A673 (cell line): ENCODE measurements at places on chromosomes 11 and 22. TPM values are rescaled to one million over a fixed set of nuclear protein-coding genes. Genes with fewer than 3 reads are reported as not detected.
A peak's percentile ranks its signal among the peaks of the same experiment; 100 is the strongest.

DNA sequence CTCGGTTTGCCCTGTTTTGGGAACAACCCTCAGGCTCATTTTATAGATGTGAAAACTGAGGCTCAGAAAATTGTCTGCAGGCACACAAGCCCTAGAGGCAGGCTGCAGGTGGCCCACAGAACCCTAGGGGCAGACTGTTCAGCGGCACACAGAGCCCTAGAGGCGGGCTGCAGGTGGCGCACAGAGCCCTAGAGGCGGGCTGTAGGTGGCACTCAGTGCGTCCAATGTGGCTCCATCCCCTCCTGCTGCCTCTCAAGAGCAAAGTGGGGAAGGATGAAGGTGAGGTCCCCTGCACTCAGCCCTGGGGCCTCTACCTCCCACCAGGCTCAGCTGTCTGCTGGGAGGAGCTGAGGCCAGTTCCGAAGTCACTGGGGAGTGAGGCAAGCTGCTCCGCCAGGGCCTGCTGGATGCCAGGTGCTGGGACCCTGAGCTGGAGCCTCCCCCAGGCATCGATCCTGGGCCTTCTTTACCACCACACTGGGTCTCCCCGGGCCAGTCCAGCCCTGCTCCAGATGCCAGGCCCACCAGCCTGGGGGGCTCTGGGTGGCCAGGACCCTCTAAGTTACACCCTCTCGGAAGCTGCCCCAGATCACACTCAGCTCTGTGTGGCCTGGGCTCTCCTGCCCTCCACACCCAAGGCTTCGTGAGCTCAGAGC lies 2.3 kb downstream of the ACY3 start:
- H3K27ac ChIP-seq, result no peak overlapping the region
- DNase-seq, result peak; percentile 52
- no peak overlapping the region for H3K4me3 ChIP-seq
- no peaks in the 10 kb centered on the region for H3K27me3 ChIP-seq
- peaks cover 19% of the 10 kb centered on the region for H3K4me1 ChIP-seq

DNA sequence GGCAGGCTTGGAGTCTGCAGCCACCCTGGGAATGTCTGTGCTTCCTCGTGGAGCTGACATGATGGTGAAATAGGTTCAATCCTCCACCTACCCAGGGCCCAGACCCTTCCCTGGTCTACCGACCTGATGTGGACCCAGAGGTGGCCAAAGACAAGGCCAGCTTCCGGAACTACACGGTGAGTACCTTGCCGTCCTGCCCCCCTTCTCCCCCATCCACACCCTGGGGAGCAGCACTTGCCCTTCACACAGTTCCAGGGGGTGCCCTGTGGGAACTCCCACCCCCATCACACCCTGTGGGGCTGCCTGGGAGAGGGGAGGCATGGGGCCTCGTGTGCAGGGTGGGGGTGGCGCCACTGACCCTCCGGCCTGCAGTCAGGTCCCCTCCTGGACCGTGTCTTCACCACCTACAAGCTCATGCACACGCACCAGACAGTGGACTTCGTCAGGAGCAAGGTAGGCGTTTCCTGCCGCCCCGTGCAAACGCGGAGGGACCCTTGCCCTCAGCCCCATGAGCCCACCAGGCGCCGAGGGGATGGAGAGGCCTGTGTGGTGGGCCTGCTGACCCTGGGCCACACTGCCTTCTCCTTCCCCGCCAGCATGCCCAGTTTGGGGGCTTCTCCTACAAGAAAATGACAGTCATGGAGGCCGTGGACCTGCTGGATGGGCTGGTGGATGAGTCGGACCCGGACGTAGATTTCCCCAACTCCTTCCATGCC lies 789 bp downstream of the MIOX start:
- no peak overlapping the region for H3K4me3 ChIP-seq
- DNase-seq, result no peak
- peaks cover 7% of the 10 kb centered on the region for H3K4me1 ChIP-seq
- H3K27ac ChIP-seq, result no peak overlapping the region

The MAPK1 gene
- total RNA-seq, result 136 and 139 TPM in 2 replicates

DNA sequence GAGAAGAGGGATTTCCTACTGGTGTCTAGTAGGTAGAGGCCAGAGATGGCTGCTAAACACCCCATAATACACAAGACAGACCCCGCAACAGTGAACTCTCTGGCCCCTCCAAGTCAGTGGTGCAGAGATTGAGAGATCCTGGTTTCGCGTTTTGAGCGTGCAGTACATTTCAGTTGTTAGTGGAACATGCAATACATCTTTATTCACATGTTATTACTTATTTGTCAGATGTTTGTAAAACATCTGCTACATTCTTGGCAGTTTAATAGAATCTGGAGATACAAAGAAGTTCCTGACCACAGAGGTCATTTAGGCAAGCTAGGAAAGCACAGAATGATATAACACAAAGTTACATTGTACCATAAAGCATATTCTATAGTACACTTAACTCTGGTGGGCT lies 41.5 kb downstream of the ST3GAL4 start:
- no peaks in the 10 kb centered on the region for H3K36me3 ChIP-seq
- H3K4me3 ChIP-seq, result no peak overlapping the region
- no peak for DNase-seq
- no peak overlapping the region for H3K27ac ChIP-seq

GRCh38 chr11:130945896-130946295 lies 29.6 kb upstream of the SNX19 start:
- H3K36me3 ChIP-seq, result no peaks in the 10 kb centered on the region
- no peak overlapping the region for H3K27ac ChIP-seq
- H3K4me1 ChIP-seq, result no peaks in the 10 kb centered on the region

- no peaks in the 10 kb centered on the region for H3K36me3 ChIP-seq
- no peak overlapping the region for H3K4me3 ChIP-seq
- no peak overlapping the region for H3K27ac ChIP-seq
- peaks cover 6% of the 10 kb centered on the region for H3K27me3 ChIP-seq
- no peak for DNase-seq
These were observed 19.4 kb upstream of the SPATA19 start for GRCh38 chr11:133864756-133865155.

- no peak overlapping the region for H3K4me3 ChIP-seq
- no peaks in the 10 kb centered on the region for H3K27me3 ChIP-seq
- no peaks in the 10 kb centered on the region for H3K36me3 ChIP-seq
- no peak overlapping the region for H3K27ac ChIP-seq
These were observed 57.6 kb downstream of the KCNC1 start for GRCh38 chr11:17792161-17792560.

DNA sequence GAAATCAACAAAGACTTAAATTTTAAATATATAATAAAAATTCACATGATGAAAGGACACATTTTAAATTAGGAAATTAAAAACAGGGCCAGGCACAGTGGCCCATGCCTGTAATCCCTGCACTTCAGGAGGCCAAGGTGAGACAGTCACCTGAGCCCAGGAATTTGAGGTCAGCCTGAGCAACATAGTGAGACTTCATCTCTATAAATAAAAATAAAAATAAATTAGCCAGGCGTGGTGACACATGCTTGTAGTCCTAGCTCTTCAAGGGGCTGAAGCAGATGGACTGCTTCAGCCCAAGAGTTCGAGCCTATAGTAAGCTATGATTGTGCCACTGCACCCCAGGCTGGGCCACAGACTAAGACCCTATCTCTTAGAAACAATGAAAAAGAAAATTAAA lies 29.3 kb downstream of the RRAS2 start:
- H3K36me3 ChIP-seq, result no peaks in the 10 kb centered on the region
- H3K27ac ChIP-seq, result no peak overlapping the region
- DNase-seq, result no peak
- peaks cover 16% of the 10 kb centered on the region for H3K4me1 ChIP-seq
- no peaks in the 10 kb centered on the region for H3K27me3 ChIP-seq

DNA sequence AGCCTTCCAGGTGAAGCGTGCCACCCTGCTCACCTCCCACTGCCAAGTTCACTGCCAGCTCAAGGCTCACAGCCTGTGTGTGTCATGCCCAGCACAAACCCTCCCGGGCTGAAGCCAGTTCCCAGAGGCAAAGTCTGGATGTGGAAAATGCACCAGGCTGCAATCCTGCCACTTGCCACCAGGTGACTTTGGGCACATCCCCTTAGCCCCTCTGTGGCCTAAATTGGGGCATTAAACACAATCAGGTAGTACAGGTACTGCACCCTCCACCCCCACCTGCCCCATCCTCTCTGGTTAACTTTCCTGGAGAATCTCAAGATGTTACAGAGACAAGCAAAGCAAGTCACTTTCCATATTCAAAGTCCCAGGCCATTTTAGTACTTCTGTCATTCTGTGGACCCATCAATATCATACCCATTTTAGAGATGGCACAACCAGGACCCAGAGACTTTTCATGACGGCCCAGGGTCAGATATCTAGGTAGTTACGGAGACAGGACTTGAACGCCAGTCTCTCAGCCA lies 1.8 kb upstream of the RASD2 start:
- peak; percentile 59 for DNase-seq
- no peaks in the 10 kb centered on the region for H3K27me3 ChIP-seq
- no peak overlapping the region for H3K4me3 ChIP-seq

GRCh38 chr11:83502041-83502440 lies 215.9 kb upstream of the CCDC90B start:
- peaks cover 49% of the 10 kb centered on the region for H3K4me1 ChIP-seq
- DNase-seq, result no peak
- H3K27ac ChIP-seq, result peak overlapping the region; percentile 38

The SOX6 gene
- 27.5 and 32.1 TPM in 2 replicates for total RNA-seq

GRCh38 chr11:87020764-87021365 lies 16.9 kb upstream of the TMEM135 start:
- H3K4me3 ChIP-seq, result no peak overlapping the region
- no peak overlapping the region for H3K27ac ChIP-seq
- no peaks in the 10 kb centered on the region for H3K27me3 ChIP-seq
- DNase-seq, result no peak

GRCh38 chr11:66624450-66624849 lies 8.0 kb downstream of the RBM14 start:
- no peak for DNase-seq
- no peaks in the 10 kb centered on the region for H3K27me3 ChIP-seq
- H3K4me3 ChIP-seq, result no peak overlapping the region
- H3K4me1 ChIP-seq, result peaks cover 13% of the 10 kb centered on the region

DNA sequence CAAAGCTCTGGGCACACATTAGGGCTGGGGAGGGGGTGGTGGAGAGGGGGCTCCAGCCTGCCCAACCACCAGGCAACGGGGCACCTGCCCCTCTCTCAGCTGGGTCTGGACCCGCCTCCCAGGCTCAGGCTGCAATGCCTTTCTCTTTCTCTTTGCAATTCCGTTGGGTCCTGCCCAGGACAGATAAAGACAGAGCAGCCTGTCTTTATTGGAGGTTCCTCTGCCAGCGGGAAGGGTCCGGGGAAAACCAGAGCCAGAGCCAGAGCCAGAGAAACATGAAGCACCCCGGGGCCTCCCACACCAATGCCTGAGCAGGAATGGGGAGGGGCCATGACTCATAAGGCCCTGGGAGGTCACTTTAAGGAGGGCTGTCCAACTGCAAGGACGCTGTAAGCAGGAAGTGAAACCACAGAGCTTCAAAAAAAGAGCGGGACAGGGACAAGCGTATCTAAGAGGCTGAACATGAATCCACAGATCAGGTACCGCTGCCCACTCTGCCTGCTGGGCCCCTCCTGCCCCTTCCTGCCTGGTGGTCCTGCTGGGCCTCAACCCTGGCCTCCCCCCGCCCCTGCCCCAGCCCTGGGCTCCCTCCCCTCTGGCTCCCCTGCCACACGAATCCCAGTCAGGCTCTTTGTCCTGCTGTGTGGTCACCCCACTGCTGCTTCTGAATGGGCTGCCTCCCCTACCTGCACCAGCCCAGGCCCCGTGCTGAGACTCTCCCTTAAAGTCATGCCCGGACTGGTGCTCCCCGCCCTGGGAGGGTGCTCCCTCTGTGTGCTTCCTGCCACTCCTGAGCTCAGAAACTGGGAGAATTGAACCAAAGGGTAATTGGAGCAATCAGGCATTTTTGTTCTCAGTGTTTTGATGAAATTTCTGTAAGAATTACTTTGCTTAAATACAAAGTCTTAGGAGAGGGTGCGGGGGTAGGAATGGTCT lies at the start of gene APOBEC3B:
APOBEC3B (plus strand) TSS at position 356 of the 936 bp plus-strand sequence; CDS start at position 463, 107 bp downstream.
- peak; percentile 81 for DNase-seq
- peak within 1 kb of the TSS; percentile 31 for H3K4me3 ChIP-seq

DNA sequence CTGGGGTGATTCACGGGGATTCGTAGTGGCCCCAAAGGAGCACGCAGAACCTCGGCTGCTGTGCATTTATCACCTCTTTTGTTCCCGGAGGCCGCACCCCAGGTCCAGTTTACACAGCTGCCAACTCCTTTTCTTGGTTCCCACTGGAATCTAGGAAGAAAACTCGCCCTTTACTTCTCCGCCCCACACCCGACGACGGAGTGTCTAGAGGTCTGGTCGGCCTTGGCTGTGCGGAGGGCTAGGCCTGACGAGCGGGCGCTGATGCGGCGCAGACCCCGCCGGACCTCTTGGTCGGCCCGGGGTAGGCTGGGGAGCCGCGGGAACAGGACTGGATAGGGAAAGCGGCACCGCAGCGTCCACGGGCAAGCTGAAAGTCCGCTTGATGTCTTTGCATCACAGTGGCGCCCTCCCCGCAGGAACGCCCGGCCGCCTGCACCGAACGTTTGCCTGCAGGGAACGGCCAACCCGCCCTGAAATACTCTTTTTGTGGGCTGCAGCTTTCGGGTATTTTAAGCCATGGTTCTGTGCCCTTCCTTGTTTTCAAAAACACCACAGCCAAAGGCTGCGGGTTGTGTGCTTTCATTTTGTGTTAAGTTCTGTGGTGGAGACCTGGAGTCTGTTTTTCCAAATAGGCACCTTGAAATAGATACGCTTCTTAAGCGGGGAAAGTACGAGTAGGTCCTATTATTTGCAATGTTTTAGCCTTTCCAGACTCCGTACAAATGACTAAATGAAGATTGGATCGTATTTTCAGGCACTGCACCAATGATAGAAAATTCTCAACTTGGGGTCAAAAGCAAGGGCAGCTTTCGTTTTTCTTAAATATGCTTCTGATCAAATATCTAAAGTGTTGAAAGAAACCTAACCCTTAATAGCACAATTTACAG lies 829 bp upstream of the ZBED5 start:
- H3K27ac ChIP-seq, result peak overlapping the region; percentile 92
- DNase-seq, result peak; percentile 60
- peaks cover 10% of the 10 kb centered on the region for H3K4me1 ChIP-seq
- peak overlapping the region; percentile 83 for H3K4me3 ChIP-seq
- H3K36me3 ChIP-seq, result peaks cover 22% of the 10 kb centered on the region

- H3K27ac ChIP-seq, result no peak overlapping the region
- no peak overlapping the region for H3K4me3 ChIP-seq
- H3K36me3 ChIP-seq, result no peaks in the 10 kb centered on the region
- no peak for DNase-seq
- H3K4me1 ChIP-seq, result no peaks in the 10 kb centered on the region
These were observed 12.9 kb downstream of the SIRT3 start for GRCh38 chr11:223026-223789.

- peak; percentile 58 for DNase-seq
- H3K27ac ChIP-seq, result no peak overlapping the region
- H3K4me3 ChIP-seq, result no peak overlapping the region
- H3K27me3 ChIP-seq, result no peaks in the 10 kb centered on the region
- H3K36me3 ChIP-seq, result no peaks in the 10 kb centered on the region
- no peaks in the 10 kb centered on the region for H3K4me1 ChIP-seq
These were observed 212.0 kb upstream of the CHORDC1 start for GRCh38 chr11:90434858-90435257.

- no peaks in the 10 kb centered on the region for H3K4me1 ChIP-seq
- H3K4me3 ChIP-seq, result no peak overlapping the region
- H3K27me3 ChIP-seq, result no peaks in the 10 kb centered on the region
- no peaks in the 10 kb centered on the region for H3K36me3 ChIP-seq
- peak; percentile 33 for DNase-seq
These were observed 67.6 kb upstream of the ARHGAP42 start for GRCh38 chr11:100619484-100619883.

The LRP5 gene
- 67.0 and 76.3 TPM in 2 replicates for total RNA-seq

The PRODH gene
- total RNA-seq, result 10.9 and 15.0 TPM in 2 replicates
